ENCODE measurements at places on chromosomes 2 and 18.

- no peak for DNase-seq
Measured at GRCh38 chr2:100303744-100304143, 18.6 kb downstream of the LONRF2 start.

DNA sequence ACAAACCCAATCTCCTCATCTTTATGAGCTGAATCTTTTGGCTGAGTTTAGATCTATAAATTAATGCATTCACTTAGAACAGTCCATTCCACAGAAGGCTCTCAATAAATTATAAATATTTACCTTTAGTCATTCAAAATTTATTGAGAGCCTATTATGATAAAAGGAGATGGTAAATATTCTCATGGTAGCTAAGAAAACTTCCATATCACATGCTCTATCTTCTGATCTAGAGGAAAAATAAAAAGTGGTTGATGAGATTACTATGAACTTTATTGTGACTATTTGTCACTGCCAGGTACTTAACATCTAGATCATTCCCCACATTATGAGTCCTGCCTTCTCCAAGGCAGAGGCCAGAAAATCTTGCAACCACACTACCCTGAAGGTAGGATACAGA, 62.4 kb downstream of the L3MBTL4 start:
- DNase-seq = no peak

GRCh38 chr2:240650254-240650965, 25.1 kb downstream of the GPR35 start:
- DNase-seq = no peak

GRCh38 chr2:241993386-241994005, 124.0 kb downstream of the RTP5 start:
- DNase-seq = no peak

DNA sequence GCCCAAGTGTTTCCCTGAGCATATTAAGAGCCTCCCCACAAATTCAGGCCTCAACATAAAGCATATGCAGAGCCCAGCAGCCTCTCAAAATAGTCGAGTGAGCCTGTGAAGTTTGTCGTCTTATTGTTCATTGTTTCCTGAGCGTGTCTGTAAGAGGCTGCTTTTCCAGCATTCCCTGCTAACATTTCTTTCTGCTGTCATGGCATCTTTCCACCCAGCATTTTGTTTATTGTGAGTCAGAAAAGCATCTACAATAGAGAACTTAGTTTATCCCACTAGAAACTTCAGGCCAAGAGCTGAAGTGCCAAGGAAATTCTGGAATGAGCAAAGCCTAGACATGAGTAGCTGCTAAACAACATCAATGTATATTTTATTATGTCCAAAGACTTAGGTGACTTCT, 46.3 kb upstream of the STAM2 start:
- no peak for DNase-seq

DNA sequence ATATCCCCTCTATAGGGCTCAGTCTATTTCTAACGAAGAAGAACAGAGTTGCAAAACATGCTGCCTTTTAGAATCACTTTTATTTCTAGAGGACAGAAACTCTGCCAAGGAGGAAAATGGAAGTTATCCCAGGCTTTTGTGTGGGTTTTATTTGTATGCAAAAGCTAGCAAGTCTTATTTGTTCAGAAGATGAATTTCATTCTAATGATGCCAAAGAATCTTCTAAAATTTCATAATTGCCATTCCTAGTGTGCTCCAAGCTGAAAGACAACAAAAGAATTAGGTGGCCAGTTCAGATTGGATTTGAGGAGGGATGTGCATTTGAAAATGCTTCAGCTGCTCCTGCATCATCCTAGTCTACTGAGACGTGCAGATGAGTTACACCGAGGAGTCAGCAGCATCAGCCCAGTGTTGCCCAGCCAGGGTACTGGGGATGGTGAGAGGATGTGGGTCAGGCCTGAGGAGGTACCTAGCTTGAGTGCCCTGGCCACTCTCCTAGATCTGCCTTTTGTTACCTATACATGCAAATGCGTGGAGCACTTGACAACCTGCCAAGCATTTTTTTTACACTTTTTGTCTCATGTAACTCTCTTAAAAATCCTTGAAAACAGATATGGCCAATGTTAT, 80.1 kb downstream of the KCNS3 start:
- DNase-seq = no peak

GRCh38 chr2:138267161-138267901, 234.2 kb upstream of the SPOPL start:
- no peak for DNase-seq

DNA sequence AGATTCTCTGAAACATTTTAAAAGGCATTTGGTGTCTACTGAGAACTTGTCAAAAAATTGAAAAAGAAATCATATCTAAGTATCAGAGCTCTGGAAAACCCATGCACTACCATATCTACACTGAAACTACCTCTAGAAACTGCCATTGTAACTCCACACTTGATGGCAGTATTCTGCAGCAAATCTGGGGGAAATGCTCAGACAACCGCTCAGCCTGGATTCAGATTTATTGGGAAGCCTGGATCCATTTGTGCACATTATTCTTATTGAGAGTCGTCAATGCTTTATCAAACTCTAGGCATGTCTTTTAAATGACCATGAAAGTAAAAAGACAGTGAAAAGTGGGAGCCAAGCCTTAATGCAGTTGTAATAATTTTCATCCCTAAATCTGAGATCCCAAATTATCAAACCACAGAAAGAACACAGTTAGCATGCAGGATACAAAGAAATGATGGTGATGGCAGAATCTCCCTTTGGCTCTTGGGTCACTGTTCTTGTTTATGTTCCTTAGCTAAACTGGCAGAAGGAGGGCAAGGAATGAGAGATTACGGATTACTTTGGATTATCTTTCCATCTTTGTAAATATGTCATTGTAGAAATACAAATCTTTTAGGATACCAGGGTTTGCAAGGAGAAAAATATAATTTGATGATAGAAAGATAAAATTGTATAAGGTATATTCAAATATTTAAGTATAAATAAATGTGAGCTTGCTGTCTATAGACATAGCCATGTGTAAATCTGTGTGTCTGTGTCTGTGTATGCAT, 512.1 kb upstream of the SYT4 start:
- no peak for DNase-seq

DNA sequence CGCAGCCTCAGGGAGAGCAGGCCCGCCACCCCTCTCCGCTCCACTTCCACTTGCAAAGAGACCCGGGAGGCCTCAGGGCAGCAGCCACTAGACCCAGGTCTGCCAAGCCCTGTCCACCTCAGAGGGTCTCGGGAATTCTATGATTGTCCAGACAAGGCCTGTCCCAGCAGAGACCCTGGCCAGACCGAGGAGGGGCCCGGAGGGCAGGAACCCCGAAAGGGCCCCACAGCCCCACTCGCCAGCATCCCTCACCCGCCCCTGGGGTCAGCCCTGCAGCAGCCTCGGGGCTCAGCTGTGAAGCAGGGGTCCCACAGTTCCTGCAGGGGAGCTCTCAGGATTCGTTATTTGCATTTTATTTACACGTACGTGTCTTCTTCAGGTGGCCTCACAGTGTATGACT, 269.5 kb downstream of the EIPR1 start:
- no peak for DNase-seq

DNA sequence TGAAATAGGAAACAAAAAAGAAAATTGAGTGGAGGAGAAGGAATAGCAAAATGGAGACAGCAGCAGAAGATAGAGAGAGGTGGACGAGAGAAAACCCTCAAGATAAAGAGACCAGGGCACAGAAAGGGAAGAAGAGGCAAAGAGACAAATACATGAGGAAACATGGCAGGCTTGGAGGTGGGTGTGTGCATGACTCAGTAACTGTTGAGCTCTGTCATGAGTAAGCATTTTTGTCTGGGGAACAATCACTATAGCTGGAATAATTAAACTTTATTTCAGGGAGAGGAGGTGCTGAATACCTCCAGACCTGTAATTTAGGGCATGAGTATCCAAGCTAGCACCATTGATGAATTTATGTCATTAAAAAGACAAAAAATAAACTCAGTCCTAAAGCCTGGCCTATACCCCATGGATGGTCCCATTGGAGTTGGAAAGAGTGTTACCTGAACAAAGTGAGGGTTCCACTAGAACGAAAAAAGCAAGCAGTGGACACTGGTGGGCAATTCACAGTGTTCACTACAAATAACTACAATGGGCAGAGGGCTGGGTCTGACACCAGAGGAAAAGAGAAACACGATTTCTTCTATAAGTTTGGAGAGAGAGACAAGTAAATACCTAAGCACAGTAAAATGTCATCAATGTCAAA, 145.5 kb downstream of the ADCYAP1 start:
- DNase-seq = no peak

- no peak for DNase-seq
Measured at GRCh38 chr2:215736653-215737290, 276.6 kb downstream of the MREG start.

GRCh38 chr2:68290901-68291300, 28.8 kb downstream of the CNRIP1 start:
- DNase-seq = no peak

GRCh38 chr2:205372141-205372540, 310.2 kb upstream of the NRP2 start:
- DNase-seq = no peak

GRCh38 chr2:7243276-7243675, 326.1 kb downstream of the RNF144A start:
- no peak for DNase-seq

DNA sequence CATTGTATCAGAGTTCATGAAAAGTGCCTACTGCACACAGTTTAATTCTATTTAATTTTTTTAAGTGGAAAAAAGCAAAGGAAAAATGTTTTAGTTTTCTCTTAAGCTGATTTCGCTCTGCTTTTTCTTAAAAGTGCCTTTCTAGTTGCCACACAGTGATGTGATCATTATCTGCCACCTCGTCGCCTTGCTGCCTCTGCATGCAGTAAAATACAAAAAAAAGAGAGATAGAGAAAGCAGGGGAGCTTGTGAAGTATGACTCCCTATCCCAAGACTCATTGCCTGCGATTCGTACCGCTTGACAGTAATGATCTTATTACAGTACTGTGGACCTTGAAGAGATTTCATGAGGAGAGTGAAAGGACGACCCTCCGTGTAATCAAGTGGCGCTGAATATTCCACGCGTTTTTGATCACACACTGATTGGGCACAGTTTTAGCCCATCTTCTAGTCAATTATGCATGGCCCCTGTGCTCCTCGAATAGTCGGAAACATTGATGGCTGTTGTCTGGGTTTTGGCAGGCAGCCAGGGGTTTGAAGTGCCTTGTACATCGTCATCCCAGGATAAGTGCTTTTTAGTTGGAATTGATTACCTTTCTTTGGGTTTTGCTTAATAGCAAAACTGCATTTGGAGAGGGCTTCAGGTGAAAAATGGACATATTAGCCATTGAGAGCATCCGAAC, 188.3 kb downstream of the GBX2 start:
- no peak for DNase-seq

DNA sequence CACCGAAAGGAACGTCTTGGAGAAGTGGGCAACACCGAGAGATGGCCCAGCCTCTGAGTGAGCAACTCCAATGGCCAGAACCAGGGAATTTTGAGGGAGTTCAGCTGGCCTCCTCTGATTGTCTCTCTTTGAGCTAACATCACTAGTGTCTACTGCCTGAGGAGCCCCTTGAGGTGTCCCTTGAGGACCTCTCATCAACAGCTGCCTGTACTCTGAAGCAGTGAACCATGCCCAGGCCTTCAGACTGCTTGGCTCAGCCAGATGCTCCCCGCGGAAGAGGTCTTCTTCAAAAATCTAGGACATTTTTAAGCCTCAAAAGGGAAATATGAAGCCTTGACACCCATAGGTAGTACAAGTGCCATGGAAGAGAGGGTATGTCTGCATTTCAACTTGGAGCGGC, 430.4 kb downstream of the TXNL1 start:
- no peak for DNase-seq

DNA sequence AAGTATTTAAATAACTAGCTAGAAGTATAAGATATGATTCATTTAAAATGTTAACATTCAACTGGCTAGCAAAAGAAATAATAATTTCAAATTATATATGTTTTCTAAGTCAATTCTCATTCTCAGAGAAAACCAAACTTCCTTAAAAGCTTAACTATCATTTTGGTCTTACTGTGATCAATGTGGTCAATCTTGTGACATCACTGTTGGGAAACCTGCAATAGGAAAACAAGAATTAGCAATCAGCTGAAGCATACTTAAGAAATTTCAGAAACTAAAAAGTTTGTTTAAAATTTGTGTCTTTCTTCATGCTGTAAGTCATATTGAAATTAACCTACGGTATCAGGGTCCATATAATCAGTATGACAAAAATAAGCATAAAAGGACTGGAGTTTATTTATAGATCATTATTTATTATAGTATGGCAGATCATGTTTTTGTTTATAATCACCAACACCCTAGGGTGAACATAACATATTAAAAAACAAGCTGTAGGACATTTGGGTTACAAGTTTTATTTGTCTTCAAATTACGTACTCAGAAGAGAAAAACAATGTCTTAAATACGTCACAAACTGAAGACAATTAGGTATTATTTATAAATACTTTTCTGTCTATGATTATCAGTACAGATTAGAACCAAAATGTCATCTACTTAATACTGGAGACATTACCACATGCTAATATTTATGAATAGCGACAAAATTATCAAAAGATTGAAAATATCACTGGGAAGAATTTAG, 60.5 kb downstream of the BAZ2B start:
- no peak for DNase-seq

- DNase-seq = no peak
Measured at GRCh38 chr2:216548901-216549331, 50.3 kb downstream of the RPL37A start.

DNA sequence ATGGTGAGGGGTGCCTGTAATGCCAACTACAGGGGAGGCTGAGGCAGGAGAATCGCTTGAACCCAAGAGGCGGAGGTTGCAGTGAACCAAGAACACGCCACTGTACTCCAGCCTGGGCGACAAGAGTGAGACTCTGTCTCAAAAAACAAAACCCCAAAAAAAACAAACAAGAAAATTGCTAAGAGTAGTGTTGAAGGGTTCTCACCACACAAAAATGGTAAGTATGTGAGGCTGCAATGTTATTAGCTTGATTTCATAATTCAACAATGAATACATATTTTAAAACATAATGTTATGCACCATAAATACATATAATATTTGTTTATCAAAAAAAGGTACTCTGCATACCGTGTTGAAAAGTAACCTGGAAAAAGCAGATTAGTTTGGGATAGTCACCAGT, 45.8 kb downstream of the PSMG2 start:
- DNase-seq = no peak

DNA sequence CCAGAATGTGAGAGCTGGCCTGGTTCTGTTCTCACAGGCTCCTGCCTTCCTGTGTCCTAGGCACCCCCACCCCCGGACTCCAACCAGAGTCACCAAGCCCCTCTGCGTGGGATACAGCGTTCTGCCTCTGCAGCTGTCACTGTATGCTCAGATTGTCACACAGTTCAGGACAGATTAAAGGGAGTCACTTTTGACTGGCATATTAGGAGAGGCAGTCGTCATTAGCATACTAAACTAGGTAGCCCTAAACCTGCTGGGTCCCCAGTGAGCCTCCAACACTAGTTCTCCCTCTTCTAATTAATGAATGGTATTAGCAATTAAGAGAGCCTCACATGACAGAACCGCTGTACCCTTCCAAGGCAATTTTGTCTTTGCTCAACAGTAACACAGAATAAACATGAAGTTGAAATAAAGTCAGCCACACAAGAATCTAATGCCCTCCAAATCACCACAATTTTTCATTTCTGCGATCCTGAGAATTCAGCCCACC, 340.2 kb downstream of the CMPK2 start:
- no peak for DNase-seq

GRCh38 chr2:120797421-120798221, 62.0 kb downstream of the GLI2 start:
- DNase-seq = no peak

GRCh38 chr2:51014759-51015158, 17.2 kb downstream of the NRXN1 start:
- DNase-seq = no peak

GRCh38 chr2:148885209-148885608, 10.2 kb downstream of the KIF5C start:
- DNase-seq = no peak
